ENCODE measurements at places on chromosomes 2 and 18.

DNA sequence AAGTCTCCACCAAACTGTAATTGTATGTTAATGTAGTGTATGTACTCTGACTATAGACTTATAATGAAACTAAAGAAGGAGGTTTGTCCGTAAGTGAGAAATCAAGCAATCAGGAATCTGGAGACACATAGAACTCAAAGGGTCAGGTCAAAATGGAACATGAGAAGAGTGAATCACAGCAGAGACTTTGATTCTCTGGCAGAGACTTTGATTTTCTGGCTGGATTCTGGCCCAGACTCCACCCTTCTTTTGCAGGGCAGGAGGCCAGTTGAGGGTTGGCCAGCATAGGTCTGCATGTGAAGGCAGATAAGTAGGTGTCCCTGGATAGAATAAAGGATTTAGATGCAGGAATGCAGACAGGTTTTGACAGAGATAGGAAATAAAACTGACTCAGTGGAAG, 11.0 kb upstream of the NCKAP5 start:
- no peak for DNase-seq

DNA sequence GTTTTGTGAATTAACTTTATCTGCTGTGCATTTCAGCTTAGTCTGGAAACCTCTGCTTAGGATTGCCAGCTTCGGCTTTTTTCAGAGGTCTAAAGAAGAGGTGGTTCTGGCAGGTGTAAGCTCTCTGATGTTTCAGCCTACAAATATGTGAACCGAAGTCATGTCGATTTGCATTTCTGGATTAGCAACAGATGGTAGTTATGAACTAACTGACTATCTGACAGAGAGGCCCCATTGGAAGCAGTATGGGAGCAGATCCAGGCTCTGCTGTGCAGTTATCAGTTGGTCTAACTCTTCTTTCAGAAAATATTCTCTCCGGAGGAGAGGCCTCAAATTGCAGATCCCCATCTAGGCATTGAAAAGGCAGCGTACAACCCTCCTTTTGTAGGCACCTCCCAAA, 32.7 kb upstream of the SPRED2 start:
- DNase-seq, result no peak

DNA sequence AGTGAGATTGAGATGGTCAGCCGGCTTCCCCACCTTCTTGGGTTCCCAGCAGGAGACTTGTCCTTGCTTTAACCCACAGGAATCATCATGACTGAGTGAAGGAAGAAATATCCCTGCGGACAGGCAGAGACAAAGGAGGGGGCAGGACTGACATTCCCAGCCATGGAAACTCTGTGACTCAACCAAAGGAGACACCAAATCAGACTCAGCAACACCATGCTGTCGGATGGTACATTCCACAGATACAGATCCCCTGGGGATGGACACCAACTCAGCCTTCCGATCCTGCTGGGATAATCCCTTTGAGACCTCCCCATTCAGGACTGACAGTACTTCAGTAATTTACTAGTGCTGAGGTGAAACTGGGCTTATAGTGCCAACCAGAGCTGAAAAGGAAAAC, 518.3 kb downstream of the XIRP2 start:
- no peak for DNase-seq

DNA sequence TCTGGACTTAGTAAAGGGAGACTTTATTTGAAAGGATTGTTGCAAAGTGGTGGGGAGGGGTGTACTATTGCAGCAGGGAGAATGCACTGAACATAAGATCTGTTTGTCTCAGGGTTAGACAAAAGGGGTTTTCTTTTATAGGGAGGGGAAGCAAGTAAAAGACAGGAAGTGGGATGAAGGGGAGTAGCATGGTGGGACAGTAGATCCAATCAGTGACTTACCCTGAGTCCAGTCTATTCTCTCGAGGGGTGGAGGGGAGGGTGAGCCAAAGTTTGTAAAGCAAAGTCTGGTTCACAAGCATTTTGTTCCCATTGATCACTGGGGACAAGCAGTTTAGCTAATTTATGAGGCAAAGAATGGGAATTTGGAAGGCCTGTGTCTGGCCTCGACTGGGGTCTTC, 35.0 kb upstream of the CYP27C1 start:
- DNase-seq, result no peak

- no peak for DNase-seq
Measured at GRCh38 chr2:230267556-230267955, 42.0 kb downstream of the SP140 start.

DNA sequence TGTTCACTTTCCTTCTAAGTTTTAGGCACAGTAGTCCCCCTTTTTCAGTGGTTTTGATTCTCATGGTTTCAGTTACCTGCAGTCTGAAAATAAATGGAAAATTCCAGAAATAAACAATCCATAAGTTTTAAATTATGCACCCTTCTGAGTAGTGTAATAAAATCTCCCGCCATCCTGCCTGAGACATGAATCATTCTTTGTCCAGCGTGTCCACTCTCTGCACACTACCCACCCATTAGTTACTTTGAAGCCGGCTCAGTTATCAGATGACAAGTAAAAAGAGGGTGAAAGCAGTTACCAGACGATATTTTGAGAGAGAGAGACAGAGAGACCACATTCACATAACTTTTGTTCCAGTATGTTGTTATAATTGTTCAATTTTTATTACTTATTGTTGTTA, 400.5 kb downstream of the TMX3 start:
- DNase-seq, result no peak

DNA sequence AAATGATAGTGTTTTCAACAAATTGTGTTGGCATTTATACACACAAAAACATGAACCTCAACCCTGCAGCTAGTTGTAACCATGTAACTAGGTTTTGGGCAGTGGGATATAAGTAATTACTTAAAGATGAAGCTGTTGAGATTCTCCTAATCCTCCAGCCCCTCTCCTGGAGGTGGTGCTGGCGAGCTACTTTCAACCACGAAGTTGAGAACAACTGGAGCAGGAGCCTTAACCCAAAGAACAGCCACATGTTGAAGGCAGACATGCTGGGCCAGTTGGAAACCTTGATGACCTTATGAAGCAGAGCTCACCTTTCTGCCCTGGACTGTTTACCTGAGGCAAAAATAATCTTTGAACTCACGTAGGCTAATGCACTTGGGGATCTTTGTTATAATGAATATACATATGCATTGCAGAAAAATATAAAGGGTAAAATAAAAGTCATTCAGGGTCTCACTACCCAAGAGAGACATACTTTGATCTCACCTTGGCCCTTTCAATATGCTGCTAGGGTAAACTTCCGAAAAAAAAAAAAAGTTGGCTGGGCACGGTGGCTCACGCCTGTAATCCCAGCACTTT, 89.6 kb upstream of the NPAS2 start:
- peak; percentile 13 for DNase-seq

GRCh38 chr18:32998285-32998684, 225.5 kb upstream of the KLHL14 start:
- DNase-seq, result no peak

GRCh38 chr2:54960164-54960563, 90.1 kb downstream of the RTN4 start:
- DNase-seq, result no peak

DNA sequence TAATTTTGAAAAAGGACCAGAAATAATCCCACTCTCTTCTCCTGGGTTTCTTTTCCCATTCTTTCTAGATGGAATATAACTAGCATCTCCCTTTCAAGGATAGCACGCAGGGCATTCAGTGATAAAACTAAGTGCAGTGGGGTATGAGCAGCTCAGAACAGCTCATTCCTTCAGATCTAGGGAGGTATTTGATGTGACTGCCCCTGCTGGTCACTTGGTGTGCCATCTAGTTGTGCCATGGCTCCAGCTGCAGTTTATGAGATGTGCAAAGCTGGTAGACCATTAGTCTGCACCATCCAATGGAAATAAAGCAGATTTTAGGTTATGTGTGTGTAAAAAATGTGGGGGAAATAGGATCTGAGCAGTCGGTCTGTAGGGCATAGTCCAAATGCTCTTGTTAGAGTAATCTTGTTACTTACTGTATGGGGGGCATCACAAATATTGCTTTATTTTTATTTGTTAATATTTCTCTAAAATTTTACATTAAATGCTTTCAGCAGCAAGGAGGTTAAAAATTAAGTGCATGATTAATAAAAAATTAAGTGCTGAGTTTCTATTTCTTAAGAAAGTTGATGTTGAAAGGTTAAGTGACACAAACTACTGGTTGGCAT, 38.9 kb downstream of the CTAGE1 start:
- no peak for DNase-seq

DNA sequence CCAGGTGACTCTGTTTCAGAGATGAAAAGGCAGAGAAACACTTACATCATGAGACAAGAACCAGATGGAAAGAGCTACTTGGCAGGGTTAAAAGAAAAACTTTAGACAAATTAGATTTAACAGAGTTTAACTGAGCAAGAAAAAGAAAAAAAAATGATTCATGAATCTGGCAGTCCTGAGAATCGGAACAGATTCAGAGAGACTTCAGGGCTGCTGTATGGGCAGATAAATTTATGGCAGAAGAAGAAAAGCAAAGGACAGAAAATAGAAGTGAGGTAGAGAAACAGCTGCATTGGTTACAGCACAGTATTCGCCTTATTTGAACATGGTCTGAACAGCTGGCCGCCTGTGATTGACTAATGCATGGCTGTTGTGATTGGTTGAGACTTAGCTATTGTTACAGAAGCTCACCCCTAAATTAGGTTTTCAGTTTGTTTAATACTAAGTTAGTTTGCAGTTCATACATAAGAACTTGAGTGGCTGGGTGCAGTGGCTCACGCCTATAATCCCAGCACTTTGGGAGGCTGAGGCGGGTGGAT, 43.0 kb upstream of the RHOB start:
- DNase-seq, result no peak

DNA sequence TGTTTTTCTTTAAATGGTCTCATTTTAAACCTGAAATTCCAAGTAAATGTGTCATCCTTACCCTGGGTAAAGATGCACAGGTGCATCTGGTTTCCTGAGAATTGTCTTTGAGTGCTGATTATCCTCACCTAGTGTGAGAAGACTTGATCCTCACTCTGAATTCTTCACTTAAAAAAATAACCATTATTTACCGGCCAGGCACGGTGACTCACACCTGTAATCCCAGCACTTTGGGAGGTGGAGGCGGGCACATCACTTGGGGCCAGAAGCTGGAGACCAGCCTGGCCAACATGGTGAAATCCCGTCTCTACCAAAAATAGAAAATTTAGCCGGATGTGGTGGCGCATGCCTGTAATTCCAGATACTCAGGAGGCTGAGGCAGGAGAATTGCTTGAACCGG, 9.9 kb upstream of the WNT6 start:
- DNase-seq, result no peak

DNA sequence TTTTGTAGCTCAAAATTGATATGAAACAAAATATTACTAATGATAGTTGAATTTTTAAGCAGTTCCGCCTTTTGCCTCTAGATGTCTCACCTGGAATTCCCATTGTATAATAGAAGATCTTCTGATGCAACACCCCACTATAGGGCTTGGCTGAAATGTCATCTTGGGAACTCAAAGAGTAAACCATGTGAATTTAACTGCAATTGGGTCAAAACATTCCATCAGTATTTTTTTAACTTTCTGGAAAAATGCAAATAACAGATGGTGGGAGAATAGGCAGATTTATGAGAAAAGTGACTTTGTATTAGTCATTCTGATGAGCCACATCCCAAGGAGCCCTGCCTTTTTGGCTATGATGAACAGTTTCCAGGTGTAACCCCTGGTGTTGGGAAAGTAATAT, 489.9 kb downstream of the NYAP2 start:
- DNase-seq, result peak; percentile 21

DNA sequence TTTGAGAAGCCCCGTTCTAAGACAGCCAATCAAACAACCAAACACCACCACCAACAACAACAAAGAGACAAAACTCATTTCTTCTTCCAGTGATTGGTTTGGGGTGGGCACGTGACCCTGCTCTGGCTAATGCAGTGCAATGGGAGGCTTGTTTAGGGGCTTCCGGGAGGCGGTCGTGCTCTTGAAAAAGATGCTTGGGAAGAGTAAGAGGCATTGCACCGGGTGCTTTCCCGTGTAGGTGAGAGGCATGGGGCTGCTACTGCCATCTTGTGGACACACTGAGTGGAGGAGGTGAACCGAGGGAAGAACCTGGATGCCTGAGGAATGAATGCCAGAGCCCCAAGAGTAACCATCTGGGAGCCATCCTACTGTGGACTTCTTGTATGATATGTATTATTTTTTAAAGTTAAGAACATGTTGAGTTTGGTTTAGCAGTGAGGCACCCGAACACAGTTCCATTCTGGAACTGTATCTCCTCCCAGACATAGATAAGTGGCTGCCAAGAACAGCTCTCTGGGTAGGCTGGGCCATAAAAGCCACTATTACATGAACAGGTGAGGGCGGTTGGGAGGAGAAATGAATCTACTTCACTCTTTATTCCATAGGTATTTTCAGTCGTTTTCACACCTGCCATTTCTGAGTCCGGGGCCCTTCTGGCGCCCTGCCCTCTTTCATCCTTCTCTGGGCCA, 19.1 kb upstream of the ARHGAP25 start:
- peak; percentile 41 for DNase-seq

DNA sequence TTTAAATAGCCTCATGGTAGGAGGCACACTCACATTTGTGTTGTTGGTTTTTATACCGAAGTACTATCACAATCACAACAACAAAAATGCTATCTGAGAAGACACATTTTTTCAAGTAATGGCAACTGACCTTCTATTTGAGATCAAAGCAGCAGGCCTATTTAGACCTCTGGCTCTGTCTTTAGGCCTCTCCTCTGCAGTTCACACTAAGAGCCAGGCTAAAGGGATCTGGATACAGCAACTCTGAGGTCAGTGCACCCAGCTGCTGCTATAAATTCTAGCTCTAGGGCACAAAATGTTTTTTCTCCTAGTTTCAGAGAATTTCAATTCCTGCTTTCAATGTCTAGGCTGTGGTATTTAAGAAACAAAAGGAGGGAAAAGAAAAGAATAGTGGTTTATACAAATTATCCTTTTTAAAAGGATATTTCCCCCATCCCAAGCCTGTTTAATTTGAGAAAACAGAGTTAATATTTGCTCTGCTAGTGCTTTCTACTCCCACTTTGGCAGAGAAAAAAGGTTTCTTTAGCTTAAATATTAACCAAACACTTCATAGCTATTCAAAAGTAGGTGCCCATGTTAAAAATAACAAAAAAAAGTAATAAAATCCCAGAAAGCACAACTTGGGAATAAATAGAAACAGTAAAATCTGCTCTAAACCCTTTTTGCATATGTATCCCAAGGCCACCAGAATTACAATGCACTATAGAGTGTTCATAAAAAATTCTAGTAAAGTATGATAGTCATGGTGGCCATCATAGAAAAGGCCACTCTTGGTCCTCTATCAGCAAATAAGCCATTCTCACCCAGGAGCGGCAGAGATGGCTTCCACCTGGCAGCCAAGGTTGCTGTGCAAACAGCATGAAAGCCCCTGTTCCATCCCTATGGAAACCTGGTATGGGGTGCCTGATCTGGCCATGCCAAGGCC, 293.6 kb upstream of the SESTD1 start:
- no peak for DNase-seq

- peak; percentile 64 for DNase-seq
Measured at GRCh38 chr2:235669269-235669831, 175.5 kb downstream of the AGAP1 start.
